ENCODE measurements at places on chromosomes 13 and 19.

DNA sequence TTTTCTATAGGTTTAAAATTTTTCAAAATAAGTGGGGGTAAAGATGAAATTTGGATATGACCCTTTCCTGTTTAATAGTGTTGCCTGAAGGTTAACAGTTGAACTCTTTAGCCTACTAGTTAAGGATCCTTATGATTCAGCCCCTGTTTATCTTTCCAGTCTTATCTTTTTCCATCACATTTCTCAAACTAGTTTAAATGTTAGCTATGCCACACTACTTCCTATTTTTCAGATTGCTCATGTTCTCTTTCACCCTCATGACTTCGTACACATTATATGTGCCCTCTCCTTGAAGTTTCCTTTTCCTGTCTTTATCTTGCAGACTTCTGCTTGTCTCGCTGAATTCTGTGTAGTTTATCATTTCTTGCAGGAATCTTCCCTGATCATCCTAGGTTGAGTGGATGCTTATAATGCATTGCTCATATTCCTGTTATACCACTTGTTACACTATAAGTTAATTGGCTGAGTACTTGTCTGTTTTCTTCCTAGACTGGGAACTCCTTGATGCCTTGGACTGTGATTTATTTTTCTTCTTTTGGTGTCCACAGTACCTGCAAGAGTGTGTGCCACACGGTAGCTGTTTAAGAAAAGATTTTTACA, 86.7 kb downstream of the FNDC3A start:
- DNase-seq = no peak

GRCh38 chr19:41939861-41940730, 11.8 kb upstream of the ERFL start:
- no peak for DNase-seq

DNA sequence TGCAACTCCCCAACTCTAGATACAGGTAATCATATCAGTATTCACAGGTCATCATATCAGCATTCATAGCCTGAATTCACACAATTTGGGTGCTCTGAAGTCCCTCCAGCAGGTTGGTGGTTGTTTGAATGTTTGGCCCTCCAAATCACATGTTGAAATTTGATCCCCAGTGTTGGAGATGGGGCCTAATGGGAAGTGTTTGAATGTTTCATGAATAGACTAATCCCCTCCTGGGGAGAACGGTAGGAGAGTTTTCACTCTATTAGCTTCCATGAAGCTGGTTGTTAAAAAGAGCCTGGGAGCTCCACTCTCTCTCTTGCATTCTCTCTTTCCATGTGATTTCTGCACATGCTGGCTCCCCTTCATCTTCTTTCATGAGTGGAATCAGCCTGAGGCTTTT, 288.6 kb upstream of the PCDH9 start:
- DNase-seq = no peak

DNA sequence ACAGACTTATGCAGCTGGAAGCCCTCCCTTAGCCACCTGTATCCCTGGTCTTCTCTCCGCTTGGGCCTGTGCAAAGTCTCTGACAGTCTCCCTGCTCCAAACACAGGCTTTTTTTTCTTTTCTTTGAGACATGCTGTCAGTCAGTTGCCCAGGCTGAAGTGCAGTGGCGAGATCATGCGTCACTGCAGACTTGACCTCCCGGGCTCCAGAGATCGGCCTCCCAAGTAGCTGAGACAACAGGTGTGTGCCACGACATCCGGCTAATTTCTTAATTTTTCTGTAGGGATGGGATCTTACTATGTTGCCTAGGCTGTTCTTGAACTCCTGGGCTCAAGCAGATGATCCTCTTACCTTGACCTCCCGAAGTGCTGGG, 1.6 kb downstream of the MZF1 start:
- no peak for DNase-seq

DNA sequence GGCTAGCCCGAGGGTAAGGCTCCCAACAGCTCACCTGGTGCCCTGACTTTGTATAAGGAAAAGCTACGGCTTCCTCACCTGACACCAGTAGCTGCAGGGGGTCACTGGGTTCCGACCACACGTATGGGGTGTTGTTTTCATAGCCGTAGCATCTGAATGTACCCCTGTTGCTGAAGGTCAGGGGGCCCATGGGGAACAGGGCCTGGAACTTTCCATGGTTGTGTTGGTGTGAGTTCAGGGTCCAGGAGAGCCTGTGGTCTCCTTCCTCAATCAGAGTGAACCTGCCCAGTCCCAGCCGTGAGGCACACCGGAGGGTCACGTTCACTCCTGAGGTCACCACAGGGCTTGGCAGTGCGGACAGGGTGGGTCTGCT, 1.1 kb downstream of the LILRA4 start:
- DNase-seq = no peak

All from stimulated activated CD8-positive, alpha-beta memory T cell treated with anti-CD3 and anti-CD28 coated beads, Interleukin-7, amount 100 ng/mL, for 1 hour (primary cell).